ENCODE measurements at places on chromosomes 16 and 17.

GRCh38 chr16:83935005-83935857, 17.8 kb upstream of the OSGIN1 start:
- H3K4me1 ChIP-seq: no peaks in the 10 kb centered on the region
- no peaks in the 10 kb centered on the region for H3K27me3 ChIP-seq
- H3K4me3 ChIP-seq: no peak overlapping the region
- no peak overlapping the region for H3K27ac ChIP-seq

DNA sequence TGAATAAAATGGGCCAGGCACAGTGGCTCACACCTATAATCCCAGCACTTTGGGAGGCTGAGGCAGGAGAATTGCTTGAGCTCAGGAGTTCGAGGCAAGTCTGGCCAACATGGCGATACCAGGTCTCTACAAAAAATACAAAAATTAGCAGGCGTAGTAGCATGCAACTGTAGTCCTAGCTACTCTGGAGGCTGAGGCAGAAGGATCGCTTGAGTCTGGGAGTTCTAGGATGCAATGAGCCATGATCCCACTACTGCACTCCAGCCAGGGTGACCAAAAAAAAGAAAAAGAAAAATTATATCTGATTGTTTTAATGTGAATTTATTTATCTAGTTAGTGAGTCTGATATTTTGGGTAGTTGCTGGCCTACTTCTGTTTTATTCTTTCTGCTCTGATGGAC, 7.0 kb downstream of the IL34 start:
- H3K4me1 ChIP-seq: no peaks in the 10 kb centered on the region
- no peak overlapping the region for H3K4me3 ChIP-seq
- DNase-seq: no peak
- H3K27ac ChIP-seq: no peak overlapping the region
- no peaks in the 10 kb centered on the region for H3K27me3 ChIP-seq

DNA sequence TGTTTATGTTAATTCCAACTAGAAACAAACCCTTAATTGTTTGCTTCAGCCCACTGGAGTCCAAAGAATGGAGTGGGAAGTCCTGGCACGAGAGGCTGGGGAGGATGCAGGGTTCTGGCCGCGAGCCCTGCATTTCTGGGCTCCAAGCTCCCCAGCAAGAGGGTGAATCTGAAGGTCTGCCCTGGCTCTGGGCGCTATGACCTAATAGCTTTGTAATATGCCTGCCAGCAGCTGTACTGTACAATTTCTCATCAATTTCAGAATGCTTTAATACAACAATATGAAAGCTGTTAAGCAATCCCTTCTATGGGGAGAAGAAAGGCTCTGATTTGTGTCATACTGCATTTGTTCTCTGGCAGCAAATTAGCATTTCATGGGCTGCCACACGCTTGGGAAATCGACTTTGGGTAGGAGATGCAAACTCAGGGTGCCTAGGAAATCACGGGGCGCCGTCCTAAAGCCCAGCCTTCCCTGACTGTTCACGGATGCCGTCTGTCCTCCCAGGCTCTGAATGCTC, 43.8 kb downstream of the NDEL1 start:
- H3K4me3 ChIP-seq: no peak overlapping the region
- peak overlapping the region; percentile 56 for H3K27ac ChIP-seq
- H3K36me3 ChIP-seq: no peaks in the 10 kb centered on the region
- no peak for DNase-seq
- H3K27me3 ChIP-seq: no peaks in the 10 kb centered on the region

DNA sequence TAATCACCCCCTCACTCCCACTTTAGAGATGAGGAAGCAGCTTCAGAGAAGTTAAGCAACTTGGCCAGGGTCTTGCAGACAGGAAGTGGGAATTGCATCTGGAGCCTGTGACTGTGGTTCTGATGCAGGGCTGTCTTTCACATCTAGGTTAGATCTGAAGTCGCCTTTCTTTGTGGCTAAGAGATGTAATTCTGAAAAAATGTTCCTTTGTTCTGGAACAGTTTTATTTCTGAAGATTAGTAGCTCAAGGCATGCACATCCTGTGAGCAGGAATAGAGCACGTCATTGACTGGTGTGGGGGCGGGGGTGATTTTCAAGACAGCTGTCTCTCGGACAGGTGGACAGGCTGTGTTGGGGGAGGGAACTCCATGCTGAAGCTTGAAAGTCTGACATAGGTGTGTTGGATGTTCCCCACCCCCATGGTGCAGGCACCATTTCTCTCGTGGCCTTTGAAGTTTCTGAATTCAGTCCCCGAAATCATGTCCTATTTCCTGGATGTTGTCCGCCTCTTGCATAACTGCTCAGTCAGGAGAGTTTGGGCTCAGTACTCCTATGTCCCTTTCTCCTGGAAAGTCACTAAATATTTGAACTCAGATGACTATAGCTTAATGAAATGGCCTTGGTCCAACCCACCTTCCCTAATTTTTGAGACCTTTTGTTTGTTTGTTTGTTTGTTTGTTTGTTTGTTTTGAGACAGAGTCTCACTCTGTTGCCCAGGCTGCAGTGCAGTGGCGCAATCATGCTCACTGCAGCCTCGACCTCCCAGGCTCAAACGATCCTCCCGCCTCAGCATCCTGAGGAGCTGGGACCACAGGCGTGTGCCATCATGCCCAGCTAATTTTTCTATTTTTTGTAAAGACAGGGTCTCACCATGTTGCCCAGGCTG, 21.0 kb upstream of the HERPUD1 start:
- peak overlapping the region; percentile 10 for H3K27ac ChIP-seq
- no peaks in the 10 kb centered on the region for H3K27me3 ChIP-seq
- no peaks in the 10 kb centered on the region for H3K36me3 ChIP-seq
- no peak for DNase-seq
- no peaks in the 10 kb centered on the region for H3K4me1 ChIP-seq

Data from uterus (tissue), 4 donors.